ENCODE measurements at places on chromosomes 2 and 18. TPM values are rescaled to one million over a fixed set of nuclear protein-coding genes. Genes with fewer than 3 reads are reported as not detected.

Gene VIT
- polyA plus RNA-seq = 0.09 TPM

Gene EVX2
- polyA plus RNA-seq = not detected

Gene KCNE4
- polyA plus RNA-seq = not detected

Gene QPCT
- 1.8 TPM for polyA plus RNA-seq

Gene LRP2
- polyA plus RNA-seq = not detected

Gene DGKD
- 44.9 TPM for polyA plus RNA-seq

Gene IL18R1
- 2.2 TPM for polyA plus RNA-seq

Gene SCYGR4
- not detected for polyA plus RNA-seq

Gene SLC11A1
- 1.3 TPM for polyA plus RNA-seq

Gene NAT8
- polyA plus RNA-seq = not detected

Gene PSMD14
- polyA plus RNA-seq = 41.1 TPM

Gene SMAD2
- polyA plus RNA-seq = 57.9 TPM

Gene STAT4
- polyA plus RNA-seq = 1.9 TPM

Gene UGT1A5
- polyA plus RNA-seq = not detected

Gene SPP2
- not detected for polyA plus RNA-seq

Gene REEP1
- not detected for polyA plus RNA-seq

Gene SP9
- not detected for polyA plus RNA-seq

Gene CCDC68
- not detected for polyA plus RNA-seq

Gene GNLY
- 64.8 TPM for polyA plus RNA-seq

Gene BARD1
- 12.6 TPM for polyA plus RNA-seq

Gene HOXD12
- polyA plus RNA-seq = not detected

Gene TBR1
- polyA plus RNA-seq = not detected

Gene LCT
- not detected for polyA plus RNA-seq

Gene PAIP2B
- 3.1 TPM for polyA plus RNA-seq

Gene ACTR3
- polyA plus RNA-seq = 432 TPM

Gene REG1B
- not detected for polyA plus RNA-seq

Gene SCN1A
- not detected for polyA plus RNA-seq

Gene NCOA1
- 8.7 TPM for polyA plus RNA-seq

Gene CHN1
- polyA plus RNA-seq = not detected

Gene PARD3B
- polyA plus RNA-seq = 0.04 TPM

Gene UGT1A9
- not detected for polyA plus RNA-seq

Gene TEX44
- not detected for polyA plus RNA-seq

Gene ZAP70
- 4.6 TPM for polyA plus RNA-seq

Gene RIT2
- polyA plus RNA-seq = not detected

Gene EHD3
- polyA plus RNA-seq = 31.8 TPM

Gene ITPRIPL1
- polyA plus RNA-seq = 4.4 TPM

Gene MSTN
- polyA plus RNA-seq = not detected

Gene SLC8A1
- not detected for polyA plus RNA-seq

Gene SLC5A6
- polyA plus RNA-seq = 20.3 TPM

Gene EVA1A
- polyA plus RNA-seq = not detected

Gene HOXD8
- polyA plus RNA-seq = not detected

Gene EGR4
- polyA plus RNA-seq = 0.26 TPM

Gene TTR
- not detected for polyA plus RNA-seq

Gene NT5DC4
- polyA plus RNA-seq = not detected

Gene KCNG2
- polyA plus RNA-seq = not detected

Measured in IgD-negative memory B cell (primary cell).